Activated naive CD4-positive, alpha-beta T cell treated with anti-CD3 and anti-CD28 coated beads, Interleukin-2, amount 50 U/mL, for 16 hours (primary cell): ENCODE measurements at places on chromosomes 1 and 21.

GRCh38 chr1:117699953-117700352, 94.1 kb downstream of the TENT5C start:
- no peak for DNase-seq

- no peak for DNase-seq
Measured at GRCh38 chr1:15014516-15014915, 139.0 kb upstream of the TMEM51 start.

GRCh38 chr21:29511096-29511495, 212.4 kb downstream of the BACH1 start:
- DNase-seq, result no peak

DNA sequence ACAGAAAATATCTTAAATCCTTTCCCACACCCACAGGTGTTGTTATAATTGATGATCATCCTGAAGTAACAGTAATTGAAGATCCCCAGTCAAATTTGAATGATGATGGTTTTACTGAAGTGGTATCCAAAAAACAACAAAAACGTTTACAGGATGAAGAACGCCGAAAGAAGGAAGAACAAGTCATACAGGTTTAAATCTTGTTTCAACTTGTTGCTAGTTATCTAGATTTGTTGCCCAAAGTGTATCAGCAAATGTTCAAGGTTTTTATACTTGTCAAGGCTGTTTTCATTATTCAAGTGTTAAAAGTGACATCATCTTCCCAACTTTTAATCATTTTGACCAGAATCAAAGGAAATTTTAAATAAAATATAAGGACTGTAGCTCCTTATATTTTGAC, 64.7 kb downstream of the PRRC2C start:
- DNase-seq, result no peak
